GM03348 (cell line): ENCODE measurements at places on chromosomes 16 and 17.

- DNase-seq, result no peak
Measured at GRCh38 chr16:83714286-83714685, 93.5 kb upstream of the HSBP1 start.

- DNase-seq, result no peak
Measured at GRCh38 chr16:10226141-10226986, 44.1 kb upstream of the GRIN2A start.

GRCh38 chr16:21643785-21644184, 8.6 kb downstream of the IGSF6 start:
- DNase-seq, result no peak

DNA sequence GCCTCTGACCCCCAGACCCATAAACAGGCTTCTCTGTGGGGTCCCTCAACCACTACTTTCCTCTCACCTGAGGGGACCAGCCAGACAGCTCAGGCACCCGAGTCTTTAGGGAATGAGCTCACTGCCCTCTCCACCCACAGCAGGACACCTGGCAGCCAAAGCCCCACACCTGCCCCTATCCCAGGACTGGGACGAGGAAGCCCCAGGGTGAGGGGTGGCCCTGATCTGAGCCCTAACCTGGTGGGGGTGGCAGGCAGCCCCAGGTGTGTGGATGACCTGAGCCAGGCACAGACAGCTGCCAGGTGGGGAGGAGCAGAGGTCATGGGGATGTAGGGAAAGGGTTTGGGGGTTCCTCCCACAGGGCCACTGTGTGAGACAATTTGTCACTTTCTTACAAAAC, 1.7 kb upstream of the TEX19 start:
- no peak for DNase-seq

- no peak for DNase-seq
Measured at GRCh38 chr17:78999056-78999768, 10.4 kb downstream of the CANT1 start.

DNA sequence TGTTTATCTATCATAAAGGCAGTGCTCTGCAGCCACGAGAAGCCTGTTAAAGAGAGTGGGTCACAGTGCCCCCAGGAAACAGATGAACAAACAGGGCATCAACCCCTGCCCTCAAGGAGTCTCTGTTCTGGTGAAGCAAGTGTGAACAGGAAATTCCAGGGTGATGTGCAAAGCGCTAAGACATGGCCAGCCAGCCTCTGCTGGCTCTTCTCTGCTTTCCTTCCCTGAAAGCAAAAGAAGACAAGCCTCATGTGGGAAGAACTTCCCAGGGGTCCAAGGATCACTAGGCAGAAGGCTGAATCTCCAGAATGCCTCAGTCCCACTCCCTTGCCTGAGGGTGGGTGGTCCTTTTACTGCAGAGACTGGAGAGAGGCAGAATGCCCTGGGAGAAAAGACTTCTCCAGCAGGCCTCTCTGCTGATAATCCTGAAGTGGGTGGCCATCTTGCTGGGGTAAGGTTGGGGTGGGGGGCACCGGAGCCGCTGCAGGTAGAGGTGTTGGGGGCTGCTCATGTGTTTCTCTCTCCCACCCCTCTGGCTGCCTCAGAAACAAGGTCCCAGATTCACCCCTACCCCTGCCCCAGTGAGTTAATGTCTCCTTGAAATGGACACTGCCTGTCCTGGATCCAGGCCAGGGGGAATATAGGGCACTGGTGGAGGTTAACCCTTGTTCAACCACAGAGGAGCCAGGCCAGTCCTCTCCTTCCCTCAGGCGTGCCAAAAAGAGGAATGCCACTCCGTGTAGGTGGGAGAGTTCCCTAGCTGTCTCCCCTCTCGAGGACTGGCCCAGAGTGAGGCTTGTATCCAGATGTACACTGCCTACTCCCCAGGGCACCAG, 2.4 kb downstream of the ANKRD13B start:
- no peak for DNase-seq

- DNase-seq, result no peak
Measured at GRCh38 chr16:11475896-11476630, 110.7 kb downstream of the LITAF start.
